IMR-90 (cell line): ENCODE measurements at places on chromosomes 16 and 17. TPM values are rescaled to one million over a fixed set of nuclear protein-coding genes. Genes with fewer than 3 reads are reported as not detected.

Gene AIPL1
- not detected in 2 replicates for total RNA-seq

Gene MYH11
- total RNA-seq = under 0.01 TPM in 2 replicates

Gene KRTAP4-5
- not detected in 2 replicates for total RNA-seq

Gene SEPTIN12
- not detected in 2 replicates for total RNA-seq

Gene CLDN6
- total RNA-seq = not detected in 2 replicates

Gene SLC7A6
- total RNA-seq = 25.0 and 29.4 TPM in 2 replicates

Gene LRRC46
- total RNA-seq = not detected in 2 replicates

Gene TNFRSF13B
- not detected in 2 replicates for total RNA-seq

Gene KCTD19
- under 0.01 TPM in 1 of 2 replicates, not detected in the other for total RNA-seq

Gene TP53TG3
- not detected in 2 replicates for total RNA-seq

Gene TADA2A
- total RNA-seq = 17.2 and 19.7 TPM in 2 replicates

Gene TTLL6
- total RNA-seq = not detected in 2 replicates

Gene SLFN14
- not detected in 2 replicates for total RNA-seq

Gene CRHR1
- total RNA-seq = not detected in 2 replicates

Gene SEC14L5
- total RNA-seq = not detected in 2 replicates

Gene RNF222
- not detected in 2 replicates for total RNA-seq

Gene TBX6
- not detected in 2 replicates for total RNA-seq

Gene SERPINF2
- total RNA-seq = not detected in 2 replicates

Gene FBXO39
- not detected in 2 replicates for total RNA-seq

Gene MAP2K6
- total RNA-seq = 3.6 and 5.7 TPM in 2 replicates

Gene CLEC3A
- not detected in 2 replicates for total RNA-seq

Gene PMFBP1
- under 0.01 TPM in 1 of 2 replicates, not detected in the other for total RNA-seq

Gene OR1G1
- not detected in 2 replicates for total RNA-seq

Gene PRAC1
- not detected in 2 replicates for total RNA-seq

Gene CHAD
- total RNA-seq = not detected in 2 replicates

Gene KRTAP9-4
- total RNA-seq = not detected in 2 replicates

Gene NTN1
- total RNA-seq = under 0.01 TPM in 1 of 2 replicates, not detected in the other
